ENCODE measurements at places on chromosomes 4 and X.

DNA sequence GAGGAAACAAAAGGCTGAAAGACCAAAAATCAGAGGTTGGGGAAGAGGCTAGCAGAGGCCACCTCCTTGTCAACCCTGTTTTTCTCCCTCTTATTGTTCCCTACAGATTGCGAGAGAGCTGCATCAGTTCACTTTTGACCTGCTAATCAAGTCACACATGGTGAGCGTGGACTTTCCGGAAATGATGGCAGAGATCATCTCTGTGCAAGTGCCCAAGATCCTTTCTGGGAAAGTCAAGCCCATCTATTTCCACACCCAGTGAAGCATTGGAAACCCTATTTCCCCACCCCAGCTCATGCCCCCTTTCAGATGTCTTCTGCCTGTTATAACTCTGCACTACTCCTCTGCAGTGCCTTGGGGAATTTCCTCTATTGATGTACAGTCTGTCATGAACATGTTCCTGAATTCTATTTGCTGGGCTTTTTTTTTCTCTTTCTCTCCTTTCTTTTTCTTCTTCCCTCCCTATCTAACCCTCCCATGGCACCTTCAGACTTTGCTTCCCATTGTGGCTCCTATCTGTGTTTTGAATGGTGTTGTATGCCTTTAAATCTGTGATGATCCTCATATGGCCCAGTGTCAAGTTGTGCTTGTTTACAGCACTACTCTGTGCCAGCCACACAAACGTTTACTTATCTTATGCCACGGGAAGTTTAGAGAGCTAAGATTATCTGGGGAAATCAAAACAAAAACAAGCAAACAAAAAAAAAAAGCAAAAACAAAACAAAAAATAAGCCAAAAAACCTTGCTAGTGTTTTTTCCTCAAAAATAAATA, 179.9 kb downstream of the AR start:
- no peak for DNase-seq

- DNase-seq: no peak
Observed at GRCh38 chrX:2457289-2458133, 43.3 kb downstream of the DHRSX start.

- no peak for DNase-seq
Observed at GRCh38 chr4:127698789-127699200, 31.4 kb upstream of the SLC25A31 start.

DNA sequence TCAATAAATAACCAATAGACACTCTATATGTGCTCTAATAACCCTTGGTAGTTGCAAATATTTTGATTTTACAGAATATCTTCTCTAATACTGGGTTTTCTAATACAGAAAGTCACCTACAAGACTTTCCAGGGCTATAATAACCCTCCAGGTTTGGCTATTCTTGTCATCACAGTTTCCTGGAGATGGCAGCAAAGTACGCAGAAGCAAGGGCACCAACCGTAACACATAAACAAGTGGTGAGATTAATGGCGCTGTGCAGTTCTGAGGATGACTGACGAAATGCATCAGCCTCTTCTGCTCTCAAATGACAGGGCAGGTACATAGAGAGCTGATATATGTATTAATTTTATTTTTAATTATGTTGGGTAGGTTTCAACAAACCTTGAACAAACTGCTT, 122.4 kb downstream of the C4orf33 start:
- DNase-seq: no peak

DNA sequence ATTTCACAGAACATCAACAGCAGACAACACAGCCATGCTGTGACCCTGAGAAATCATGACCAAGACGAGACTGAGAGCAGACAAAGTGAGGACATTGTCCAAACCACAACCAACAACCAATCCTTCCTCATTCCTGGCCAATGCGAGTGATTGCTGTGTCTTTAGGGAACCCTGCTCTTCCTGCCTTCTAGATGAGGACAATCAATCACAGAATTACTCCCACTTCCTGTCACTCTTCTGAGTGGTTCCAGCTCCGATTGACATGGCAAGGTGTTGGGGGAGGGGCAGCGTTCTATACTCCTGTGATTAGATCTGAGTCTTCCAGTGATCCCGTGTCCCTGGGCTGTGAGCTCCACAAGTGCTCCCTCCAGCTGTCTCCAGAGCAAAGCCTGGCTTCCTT, 227.8 kb downstream of the STIM2 start:
- no peak for DNase-seq

DNA sequence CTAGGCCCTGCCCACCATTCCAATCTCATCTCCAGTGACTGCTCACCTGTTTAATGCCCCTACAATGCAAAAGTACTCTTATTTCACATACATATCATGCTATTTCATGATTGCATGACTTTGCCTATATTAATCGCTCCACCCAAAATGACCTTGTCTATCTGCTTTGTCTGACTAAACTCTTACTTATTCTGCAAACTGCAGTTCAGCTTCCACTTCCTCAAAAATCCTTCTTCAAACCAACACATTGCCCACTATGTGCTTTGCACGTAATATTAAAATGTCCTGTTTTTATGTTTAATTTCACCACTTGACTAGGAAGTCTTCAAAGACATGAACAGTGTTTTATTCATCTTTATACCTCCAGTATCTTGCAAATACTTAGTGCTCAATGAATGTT, 229.6 kb downstream of the OPHN1 start:
- DNase-seq: no peak

- no peak for DNase-seq
Observed at GRCh38 chr4:94177822-94178221, 29.8 kb upstream of the SMARCAD1 start.

- DNase-seq: no peak
Observed at GRCh38 chrX:136227948-136228838, 23.0 kb downstream of the MAP7D3 start.

GRCh38 chrX:100649550-100650356, 5.8 kb downstream of the SRPX2 start:
- DNase-seq: no peak

- DNase-seq: no peak
Observed at GRCh38 chrX:130378024-130378669, 7.3 kb downstream of the GPR119 start.

DNA sequence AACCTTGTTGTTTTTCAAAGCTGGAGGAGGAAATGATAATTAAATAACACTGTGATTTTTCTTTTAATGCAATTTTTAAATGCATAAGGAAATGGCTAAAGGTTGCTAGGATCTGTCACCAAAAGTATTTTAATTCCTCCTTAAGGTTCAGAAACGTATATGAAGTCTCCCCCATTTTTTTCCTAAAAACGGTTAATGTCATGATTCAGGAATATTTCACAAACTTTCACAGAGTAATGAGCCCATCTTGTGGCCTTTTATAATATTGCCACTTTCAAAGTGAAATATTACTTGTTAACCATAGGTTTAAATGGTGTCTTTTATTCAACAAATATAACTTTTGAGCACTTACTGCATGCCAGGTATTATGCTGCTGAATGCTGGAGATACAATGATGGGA, 99.5 kb upstream of the USP38 start:
- no peak for DNase-seq

GRCh38 chr4:146510942-146511341, 10.8 kb downstream of the SLC10A7 start:
- no peak for DNase-seq

- no peak for DNase-seq
Observed at GRCh38 chrX:120468071-120468470, 1.0 kb downstream of the LAMP2 start.

DNA sequence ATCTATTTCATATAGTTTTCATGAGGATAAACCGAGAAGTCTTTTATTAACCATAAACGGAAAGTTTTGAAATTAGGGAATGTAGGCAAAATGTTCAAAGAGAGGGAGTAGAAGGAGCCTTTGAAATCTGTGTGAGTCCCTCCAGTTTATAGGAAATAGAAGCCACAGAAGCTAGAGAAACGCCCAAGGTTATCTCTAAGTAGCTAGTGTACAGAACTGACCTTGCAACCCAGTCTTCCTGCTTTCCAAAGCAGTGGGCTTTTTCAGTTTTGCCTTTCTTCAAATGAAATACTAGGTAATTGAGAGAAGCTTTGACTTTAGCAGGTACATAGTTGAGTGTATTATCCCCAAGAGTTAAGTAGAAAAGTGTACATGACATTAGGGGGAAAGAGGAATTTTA, 39.4 kb downstream of the STIM2 start:
- no peak for DNase-seq

DNA sequence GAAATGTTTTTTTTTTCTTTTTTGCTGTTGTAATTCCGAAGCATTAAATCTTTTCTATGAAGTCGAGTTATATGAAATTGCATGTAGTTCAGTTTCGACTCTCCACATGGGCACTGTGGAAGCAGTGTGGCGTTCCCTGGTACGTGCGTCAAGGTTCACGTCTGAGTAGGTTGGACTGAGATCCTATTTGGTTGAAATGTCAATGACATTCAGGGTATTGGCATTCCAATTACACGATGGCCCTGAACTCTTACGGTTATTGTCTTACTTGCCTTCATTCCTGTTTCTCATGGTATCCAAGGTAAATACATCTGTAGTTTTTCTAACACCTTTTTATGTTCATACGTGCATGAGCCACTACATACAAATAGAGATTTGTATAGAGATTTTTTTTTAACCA, 128.8 kb downstream of the SORBS2 start:
- no peak for DNase-seq

- no peak for DNase-seq
Observed at GRCh38 chrX:120749141-120749846, 119.4 kb upstream of the C1GALT1C1 start.

DNA sequence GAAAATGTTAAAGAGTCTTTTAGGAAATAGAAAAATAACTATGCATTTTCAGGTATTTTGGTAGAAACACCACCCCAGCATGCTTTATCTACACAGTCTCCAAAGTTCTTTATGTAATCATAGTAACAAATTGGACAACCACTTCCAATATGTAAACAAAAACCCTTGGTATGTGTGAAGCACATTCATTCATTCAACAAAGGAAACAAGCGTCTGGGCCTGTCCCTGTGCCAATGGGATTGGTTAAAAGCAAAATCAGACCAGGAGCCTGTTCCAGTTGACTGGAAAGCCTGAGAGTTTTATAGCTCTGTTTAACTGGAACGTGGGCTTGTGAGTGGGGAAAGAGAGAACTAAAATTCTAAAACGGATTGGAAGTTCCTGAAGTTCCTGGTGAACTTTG, 41.3 kb upstream of the TENM3 start:
- no peak for DNase-seq

DNA sequence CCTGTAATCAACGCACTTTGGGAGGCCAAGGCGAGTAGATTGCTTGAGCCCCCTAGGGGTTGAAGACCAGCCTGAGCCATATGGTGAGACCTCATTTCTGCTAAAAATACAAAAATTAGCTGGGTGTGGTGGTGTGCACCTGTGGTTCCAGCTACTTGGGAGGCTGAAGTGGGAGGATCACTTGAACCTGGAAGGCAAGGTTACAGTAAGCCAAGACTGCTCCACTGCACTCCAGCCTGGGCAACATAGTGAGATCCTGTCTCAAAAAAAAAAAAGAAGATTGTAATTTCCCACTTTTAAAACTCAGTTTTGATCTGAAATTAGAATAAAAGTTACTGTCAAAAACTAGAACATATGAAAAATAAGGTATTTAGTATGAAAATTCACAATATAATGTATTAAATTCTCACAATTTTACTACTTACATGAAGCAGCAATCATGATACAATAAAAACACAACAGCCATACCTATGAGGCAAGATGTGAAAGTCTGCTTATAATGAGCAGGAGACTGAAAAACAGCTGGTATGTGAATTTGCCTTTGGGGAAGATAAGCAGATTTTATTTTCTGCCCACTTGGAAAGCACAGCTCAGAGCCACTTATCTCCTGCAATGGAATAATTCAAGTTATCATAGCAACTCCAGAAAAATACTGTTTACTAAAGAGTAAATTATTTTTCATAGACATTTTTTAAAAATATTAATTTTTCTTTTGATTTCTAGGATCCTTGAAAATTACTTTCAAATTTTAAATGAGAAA, 50.6 kb downstream of the ZGRF1 start:
- no peak for DNase-seq

- no peak for DNase-seq
Observed at GRCh38 chr4:140789759-140790158, 33.6 kb upstream of the TBC1D9 start.

GRCh38 chrX:153910446-153910845, 6.0 kb downstream of the AVPR2 start:
- DNase-seq: no peak

DNA sequence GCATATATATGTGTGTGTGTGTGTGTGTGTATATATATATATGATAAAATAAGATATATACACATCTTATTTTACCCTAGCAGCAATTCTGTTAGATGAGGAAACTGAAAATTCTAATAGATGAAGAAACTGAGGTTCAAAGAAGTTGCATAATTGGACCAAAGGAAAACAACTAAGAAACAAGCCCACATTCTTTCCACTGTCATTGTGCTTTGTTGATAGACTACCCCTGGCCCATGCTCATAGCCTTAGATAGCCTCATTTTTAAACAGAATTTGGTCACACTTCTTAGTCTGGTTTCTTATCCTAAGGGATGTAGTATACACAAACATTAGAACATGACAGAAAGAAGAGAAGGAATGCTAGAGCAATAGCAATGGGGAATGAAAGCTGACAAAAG, 138.8 kb downstream of the NDST3 start:
- DNase-seq: no peak

DNA sequence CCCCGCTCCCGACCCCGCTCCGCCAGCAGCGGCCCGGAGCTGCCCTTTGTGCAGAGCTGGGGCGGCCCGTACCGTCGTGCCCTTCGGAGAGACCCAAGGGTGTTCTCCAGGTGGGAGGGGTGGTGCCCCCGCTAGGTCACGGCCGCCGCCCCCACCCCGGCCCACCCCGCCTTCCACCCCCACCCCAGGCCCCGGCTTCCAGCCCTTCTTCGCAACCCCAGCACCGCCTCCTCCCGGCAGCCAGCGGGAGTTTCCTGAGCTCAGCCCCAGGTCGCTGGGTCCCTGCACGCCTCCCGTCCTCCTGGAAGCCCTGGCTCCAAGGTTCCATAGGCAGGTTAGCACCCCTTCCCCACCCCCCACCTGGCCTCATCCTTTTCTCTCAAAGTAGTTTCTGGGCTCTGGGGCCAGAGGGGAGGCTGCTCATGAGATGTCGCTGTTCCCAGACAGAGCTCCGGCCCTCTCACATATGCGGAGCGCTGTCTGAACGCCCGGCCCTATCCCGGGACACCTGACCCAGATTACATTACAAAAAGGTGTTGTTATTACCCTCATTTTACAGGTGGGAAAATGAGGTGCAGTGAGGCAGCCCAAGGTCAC, 25.2 kb upstream of the FGFR3 start:
- peak; percentile 95 for DNase-seq

GRCh38 chr4:88008122-88008742, 797 bp downstream of the PKD2 start:
- DNase-seq: no peak

DNA sequence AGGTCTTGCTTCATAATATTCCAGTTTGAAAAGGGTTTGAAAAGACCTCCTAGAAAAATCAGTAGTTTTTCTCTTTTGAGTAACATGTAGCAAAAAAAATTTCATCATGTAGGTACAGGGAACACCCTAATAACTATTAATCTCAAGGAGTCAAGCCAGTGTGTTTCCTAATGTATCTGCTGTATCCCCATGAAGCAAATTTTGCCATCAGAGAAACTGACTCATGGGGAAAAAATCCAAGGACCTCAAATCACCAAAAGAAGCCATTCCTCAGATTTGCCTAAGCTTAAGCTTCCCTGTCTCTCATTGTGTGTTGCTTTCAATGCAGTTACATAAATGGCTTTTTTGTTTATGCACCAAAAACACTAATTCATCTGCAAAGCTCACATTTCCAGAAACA, 29.7 kb downstream of the F9 start:
- no peak for DNase-seq

Data from D721Med (cell line).